ENCODE measurements at places on chromosomes 16 and 17.

GRCh38 chr17:78224231-78225087 is 7.0 kb upstream of the TMEM235 start:
- no peak for DNase-seq

DNA sequence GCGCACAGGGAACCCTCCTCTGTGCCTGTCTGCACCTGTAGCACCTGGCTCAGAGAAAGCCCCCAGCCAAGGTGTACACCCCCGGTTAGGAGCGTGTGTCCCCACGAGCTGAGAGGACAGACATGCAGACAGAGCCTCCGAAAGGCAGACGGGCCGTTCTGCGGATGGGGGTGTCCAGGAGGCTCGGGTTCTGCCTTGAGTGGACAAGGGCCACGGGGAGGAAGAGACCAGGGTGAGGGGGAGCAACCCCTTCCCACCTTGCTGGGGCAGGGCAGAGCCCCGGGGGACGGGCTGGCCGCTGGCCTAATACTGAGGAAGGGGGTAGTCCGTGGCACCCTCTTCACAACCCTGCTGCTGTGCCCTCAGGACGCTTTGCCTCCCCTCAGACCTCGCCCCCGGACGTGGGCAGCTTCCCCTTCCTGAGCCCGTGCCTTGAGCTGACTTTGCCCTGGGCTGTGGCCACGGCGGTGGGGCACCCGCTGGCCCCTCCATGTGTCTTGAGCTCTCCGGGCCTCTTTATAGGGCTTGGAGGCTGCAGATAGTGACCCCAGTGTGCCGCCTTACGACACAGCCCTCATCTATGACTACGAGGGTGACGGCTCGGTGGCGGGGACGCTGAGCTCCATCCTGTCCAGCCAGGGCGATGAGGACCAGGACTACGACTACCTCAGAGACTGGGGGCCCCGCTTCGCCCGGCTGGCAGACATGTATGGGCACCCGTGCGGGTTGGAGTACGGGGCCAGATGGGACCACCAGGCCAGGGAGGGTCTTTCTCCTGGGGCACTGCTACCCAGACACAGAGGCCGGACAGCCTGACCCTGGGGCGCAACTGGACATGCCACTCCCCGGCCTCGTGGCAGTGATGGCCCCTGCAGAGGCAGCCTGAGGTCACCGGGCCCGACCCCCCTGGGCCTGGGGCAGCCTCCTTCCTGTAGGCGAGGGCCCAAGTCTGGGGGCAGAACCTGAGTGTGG is 5.7 kb downstream of the SLC22A31 start:
- DNase-seq, result no peak

- no peak for DNase-seq
These were observed 25.0 kb downstream of the CRISPLD2 start for GRCh38 chr16:84844559-84845495.

GRCh38 chr16:89473791-89474414 is 16.5 kb downstream of the ANKRD11 start:
- peak; percentile 77 for DNase-seq

DNA sequence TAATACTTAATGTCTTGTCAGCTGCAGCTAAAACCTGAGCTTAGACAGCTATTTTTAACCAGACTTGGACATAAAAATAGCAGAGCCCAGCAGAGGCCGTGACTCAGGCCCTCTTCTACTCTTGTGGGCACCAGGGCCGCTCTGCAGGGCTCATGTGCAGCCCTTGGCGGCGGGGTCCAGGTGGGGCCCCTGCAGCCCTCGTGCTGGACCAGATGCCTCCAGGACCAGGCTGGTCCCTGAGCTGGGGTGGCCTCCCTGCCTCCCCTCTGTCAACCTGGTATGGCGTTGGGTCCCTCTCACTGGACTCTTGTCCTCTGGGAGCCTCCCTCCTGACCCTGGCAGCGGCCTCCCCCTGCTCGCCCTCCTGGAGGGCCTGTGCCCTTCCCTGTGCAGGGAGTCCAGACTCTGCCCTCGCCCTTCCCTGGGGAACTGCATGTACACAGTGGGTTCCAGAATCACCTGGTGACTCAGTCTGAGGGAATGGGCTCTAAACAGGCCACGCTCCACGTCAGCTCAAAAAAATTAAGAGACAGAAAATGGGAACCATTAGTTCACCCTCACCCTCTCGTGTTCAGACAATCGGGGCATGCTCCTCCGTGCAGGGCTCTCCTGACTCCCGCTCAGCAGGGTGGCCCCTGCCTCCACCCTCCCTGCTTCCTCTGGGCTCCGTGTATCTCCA is 9.7 kb downstream of the CDK5R1 start:
- no peak for DNase-seq

GRCh38 chr17:75013092-75013559 is 656 bp downstream of the MRPL58 start:
- no peak for DNase-seq

- peak; percentile 68 for DNase-seq
These were observed 59.9 kb downstream of the BEAN1 start for GRCh38 chr16:66486773-66487579.

DNA sequence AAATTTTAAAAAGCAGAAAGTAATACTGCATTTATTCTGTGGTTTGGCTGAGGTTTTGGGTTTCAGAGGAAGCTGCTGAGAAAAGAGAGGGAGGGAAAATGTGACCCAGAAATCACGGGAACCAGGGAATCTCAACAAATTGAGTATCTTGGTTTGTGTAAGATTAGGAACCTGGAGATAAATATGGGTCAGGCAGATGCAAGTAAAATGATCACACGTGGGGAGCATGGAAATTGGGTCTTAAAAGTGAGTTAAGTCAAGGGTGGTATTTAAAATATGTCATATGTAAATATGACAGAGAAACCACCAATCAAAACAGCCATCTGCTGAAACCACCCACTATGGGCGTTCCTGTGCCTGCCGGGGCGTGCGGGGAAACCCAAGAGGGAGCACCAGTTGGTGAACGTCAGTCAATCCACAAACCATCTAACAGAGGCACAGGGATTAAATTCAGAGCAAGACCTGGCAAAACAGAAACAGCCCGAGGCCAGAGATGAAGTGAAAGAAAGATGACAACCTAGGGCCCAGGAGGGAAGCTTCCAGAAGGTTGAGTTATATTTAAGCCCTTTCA is 33.4 kb downstream of the CDH13 start:
- no peak for DNase-seq

DNA sequence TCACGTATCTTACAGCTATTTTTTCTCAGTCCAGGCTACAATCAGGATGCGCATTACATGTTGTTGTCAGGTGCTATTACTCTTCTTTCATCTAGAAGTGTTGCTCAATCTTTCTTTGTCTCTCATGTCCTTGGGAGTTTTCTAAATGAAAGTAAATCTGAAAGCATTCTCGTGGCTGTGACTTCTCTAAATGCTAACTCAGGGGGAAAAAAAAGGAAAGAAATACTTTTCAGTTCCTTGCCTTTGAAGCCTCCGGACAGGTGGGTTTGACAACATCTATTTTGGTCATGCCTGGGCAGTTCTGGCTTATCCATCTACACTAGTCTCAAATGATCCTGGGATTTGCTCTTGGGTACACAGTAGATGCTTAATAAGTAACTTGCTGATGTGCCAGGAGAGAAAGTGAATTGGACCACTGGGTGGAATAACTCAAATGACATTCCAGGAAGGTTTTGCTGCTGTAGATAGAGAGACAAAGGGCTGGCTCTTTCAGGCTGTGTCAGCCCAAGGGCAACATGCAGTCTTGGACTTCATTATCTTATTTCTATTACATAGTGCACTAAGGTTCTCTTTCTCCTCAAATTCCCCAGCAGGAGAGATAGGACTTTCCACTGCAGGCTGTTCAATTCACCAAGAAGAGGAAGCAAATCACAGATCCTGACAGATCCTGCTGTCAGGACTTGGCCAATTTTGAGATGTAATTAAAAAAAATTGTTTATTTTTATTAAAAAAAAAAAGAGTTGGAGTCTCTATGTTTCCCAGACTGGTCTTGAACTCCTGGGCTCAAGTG is 63.6 kb upstream of the NFAT5 start:
- DNase-seq, result peak; percentile 87

DNA sequence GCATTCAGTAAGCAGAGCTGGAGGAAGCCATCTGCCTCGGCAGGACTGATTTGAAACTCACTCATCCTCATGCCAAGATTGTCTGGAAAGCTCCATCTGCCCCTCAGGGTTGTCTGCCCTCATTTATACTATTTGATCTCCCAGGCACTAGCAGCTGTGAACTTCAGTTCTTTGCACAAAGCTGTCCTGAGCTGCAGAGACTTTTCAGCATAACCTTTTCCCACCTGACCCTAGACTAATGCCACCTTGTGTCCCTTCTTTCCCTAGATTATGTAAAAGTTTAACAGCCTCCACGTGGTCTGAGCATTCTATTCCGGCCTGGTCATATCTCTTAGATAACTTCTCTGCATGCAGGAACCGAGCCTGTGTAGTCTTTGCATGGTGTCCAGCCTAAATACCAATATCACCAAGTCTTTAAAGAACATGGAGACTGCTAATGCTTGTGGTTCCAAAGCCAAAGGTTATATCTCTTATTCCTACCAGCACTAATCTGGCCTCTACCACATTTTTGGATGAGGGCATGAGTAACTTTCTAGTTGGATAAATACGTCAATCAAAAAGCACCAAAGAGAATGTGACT is 29.1 kb downstream of the STAT5A start:
- no peak for DNase-seq

DNA sequence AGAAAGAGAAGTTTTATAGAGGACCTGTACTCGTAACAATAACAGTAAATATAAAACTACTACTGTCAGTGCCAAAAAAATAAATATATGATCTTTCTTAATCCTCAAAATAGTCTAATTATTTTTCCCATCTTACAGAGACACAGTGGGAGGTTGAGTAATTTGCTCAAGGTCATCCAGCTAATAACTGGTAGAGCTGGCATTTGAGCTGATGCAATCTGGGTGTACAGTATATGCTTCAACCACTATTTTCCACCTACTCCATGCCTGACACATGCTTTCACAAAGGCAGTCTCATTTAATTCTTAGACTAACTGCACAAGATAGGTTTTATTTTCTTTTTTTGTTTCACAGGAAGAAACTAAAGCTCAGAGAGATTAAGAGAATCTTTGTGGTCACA is 33.6 kb downstream of the PIGL start:
- DNase-seq, result peak; percentile 82

DNA sequence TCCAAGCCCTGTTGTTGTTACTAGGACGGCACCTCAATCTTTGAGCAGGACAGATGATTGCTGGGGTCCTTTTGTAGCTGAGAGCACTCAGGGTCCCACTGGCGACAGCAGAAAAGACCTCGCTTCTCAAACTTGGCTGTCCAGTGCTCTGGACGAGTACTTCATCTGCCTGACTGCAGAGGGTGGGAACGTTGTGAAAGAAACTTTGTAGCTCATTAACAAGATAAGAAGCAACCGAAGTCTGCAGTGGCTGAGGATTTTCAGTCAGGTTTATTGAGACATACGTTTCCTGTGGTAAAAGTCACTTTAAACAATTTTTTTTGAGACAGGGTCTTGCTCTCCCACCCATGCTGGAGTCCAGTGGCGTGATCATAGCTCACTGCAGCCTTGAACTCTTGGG is 191.7 kb downstream of the PRKCB start:
- no peak for DNase-seq

DNA sequence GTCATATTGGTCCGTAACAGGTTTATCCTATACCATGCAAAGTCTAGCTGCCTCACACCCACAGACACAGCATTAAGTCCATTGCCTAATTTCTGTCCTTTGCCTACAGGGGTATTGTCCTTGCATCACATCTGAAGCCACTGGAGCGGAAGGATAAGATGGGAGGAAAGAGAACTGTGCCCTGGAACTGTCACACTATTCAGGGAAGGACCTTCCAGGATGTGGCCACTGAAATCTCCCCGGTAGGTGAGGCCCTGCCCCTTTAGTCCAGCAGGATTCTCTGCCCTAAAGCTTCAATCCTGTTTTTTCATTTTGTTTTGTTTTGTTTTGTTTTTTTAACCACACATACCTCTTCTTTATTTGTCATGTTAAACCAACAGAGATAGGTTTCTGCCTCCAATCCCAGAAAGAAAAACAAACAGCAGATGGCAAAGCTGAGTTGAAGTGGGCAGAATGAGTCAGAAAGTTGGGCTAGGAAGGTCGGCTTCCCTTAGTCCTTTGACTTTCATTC is 2.2 kb upstream of the EFTUD2 start:
- peak; percentile 62 for DNase-seq

GRCh38 chr17:59409336-59410048 is 78.0 kb downstream of the YPEL2 start:
- DNase-seq, result no peak

Data from inflammatory macrophage treated with lipopolysaccharide for 4 hours (primary cell).